ENCODE measurements at places on chromosomes 3 and 15. TPM values are rescaled to one million over a fixed set of nuclear protein-coding genes. Genes with fewer than 3 reads are reported as not detected.

- H3K36me3 ChIP-seq = no peaks in the 10 kb centered on the region
- H3K4me3 ChIP-seq = peak overlapping the region; percentile 25
- H3K27me3 ChIP-seq = no peaks in the 10 kb centered on the region
- H3K27ac ChIP-seq = no peak overlapping the region
These were observed 8.2 kb upstream of the ANKRD63 start for GRCh38 chr15:40290918-40291574.

Gene CHST2
- 85.0 TPM for total RNA-seq

GRCh38 chr15:94105760-94106159 lies 125.6 kb upstream of the MCTP2 start:
- no peak overlapping the region for H3K4me3 ChIP-seq
- no peak for DNase-seq
- H3K4me1 ChIP-seq = no peaks in the 10 kb centered on the region
- no peaks in the 10 kb centered on the region for H3K36me3 ChIP-seq
- no peak overlapping the region for H3K27ac ChIP-seq

DNA sequence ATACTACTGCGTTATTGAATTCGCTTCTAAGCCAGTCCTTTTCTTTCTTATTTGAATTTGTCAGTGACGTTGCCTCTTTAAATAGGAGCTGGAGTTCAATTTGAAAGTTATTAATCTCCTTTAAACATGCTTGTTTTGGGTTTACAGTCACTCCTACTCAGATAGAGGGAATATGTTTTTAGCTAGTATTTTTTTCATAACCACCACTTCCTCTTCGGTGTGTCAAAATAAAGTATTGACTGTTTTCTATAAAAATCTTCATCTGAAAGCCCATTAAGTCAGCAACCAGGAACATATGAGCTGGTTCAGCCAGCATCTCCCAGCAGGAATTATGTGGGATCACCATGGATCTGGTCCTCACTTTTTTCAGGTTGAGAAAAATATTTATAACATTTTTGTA lies 772.9 kb downstream of the DIPK2A start:
- no peaks in the 10 kb centered on the region for H3K36me3 ChIP-seq
- no peak overlapping the region for H3K27ac ChIP-seq
- no peaks in the 10 kb centered on the region for H3K4me1 ChIP-seq
- H3K4me3 ChIP-seq = no peak overlapping the region
- DNase-seq = no peak

Gene GOLGA8Q
- total RNA-seq = not detected

DNA sequence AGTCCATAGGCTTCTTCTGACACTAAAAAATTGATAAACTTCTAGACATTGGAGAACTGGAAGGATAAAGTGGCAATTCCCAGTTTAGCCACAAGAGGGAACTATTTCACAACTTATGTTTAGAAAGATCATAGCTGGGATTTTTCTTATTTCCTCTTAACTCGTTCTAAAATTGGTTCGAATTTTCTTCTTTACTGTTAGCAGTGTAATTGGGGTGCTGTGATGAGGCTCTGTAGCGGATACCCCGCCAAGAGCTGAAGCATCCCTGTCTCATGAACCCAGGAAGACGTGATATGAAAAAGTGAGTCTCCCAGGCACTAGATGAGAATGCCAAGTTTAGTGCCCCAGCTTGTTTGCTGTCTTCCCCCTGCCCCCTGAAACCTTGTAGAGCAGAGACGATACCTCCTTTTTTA lies 85.1 kb downstream of the PDCD6IP start:
- DNase-seq = no peak
- H3K27me3 ChIP-seq = no peaks in the 10 kb centered on the region
- H3K4me3 ChIP-seq = no peak overlapping the region
- H3K36me3 ChIP-seq = no peaks in the 10 kb centered on the region
- H3K27ac ChIP-seq = peak overlapping the region; percentile 15

Gene NEIL1
- total RNA-seq = 6.5 TPM

Gene KNG1
- not detected for total RNA-seq

Gene EIF5A2
- 8.7 TPM for total RNA-seq

Gene RASGRF1
- 0.21 TPM for total RNA-seq

- H3K36me3 ChIP-seq = no peaks in the 10 kb centered on the region
- DNase-seq = no peak
- H3K27ac ChIP-seq = no peak overlapping the region
- no peak overlapping the region for H3K4me3 ChIP-seq
- H3K27me3 ChIP-seq = no peaks in the 10 kb centered on the region
These were observed 118.2 kb upstream of the STRIT1 start for GRCh38 chr3:155411500-155412223.

- no peaks in the 10 kb centered on the region for H3K36me3 ChIP-seq
- no peak overlapping the region for H3K27ac ChIP-seq
- no peaks in the 10 kb centered on the region for H3K27me3 ChIP-seq
- no peak overlapping the region for H3K4me3 ChIP-seq
These were observed 61.9 kb downstream of the LRRK1 start for GRCh38 chr15:100981086-100981485.

All from uterus (tissue), 4 donors.